ENCODE measurements at places on chromosomes 11 and 22.

- no peak for DNase-seq
These were observed 88.5 kb downstream of the GRAMD1B start for GRCh38 chr11:123518496-123519054.

- no peak for DNase-seq
These were observed 17.6 kb upstream of the NCR3LG1 start for GRCh38 chr11:17333799-17334586.

GRCh38 chr11:69076129-69076791 is 27.5 kb downstream of the TPCN2 start:
- no peak for DNase-seq

DNA sequence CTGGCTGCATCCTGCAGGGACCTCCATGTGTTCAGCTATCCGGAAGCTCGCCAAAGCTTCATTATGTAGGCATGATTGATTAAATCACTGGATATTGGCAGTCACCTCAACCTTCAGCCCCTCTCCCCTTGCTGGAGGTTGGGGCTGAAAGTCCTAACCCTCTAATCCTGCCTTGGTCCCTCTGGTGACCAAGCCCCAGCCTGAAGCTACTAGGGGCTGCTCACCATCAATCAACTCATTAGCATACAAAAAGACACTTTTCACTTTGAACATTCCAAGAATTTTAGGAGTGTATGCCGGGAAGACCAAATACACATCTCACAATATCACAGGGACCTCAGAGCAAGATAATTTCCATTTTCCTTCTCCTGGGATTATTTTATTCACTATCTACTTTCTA is 38.8 kb upstream of the TPBGL start:
- no peak for DNase-seq

DNA sequence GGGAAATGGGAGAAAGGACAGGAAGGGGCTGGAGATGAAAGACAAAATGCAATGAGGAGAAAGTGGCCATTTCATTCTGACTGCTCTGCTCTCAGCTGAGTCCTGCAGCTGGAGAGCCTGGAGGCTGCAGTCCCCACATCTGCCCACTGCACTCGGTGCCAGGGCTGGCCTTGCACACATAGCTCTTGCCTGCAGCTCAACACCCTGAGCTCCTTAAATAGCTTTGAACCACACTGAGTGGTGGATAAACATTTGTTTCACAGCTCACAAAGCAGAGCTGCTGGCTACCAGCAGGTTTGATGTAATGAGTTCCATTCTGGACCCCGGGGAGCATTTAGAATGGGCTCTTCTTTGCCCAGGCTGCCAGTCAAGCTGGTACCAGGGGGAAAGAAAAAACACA is 426.1 kb upstream of the CADM1 start:
- DNase-seq, result no peak
